ENCODE measurements at places on chromosomes 7 and 10.

DNA sequence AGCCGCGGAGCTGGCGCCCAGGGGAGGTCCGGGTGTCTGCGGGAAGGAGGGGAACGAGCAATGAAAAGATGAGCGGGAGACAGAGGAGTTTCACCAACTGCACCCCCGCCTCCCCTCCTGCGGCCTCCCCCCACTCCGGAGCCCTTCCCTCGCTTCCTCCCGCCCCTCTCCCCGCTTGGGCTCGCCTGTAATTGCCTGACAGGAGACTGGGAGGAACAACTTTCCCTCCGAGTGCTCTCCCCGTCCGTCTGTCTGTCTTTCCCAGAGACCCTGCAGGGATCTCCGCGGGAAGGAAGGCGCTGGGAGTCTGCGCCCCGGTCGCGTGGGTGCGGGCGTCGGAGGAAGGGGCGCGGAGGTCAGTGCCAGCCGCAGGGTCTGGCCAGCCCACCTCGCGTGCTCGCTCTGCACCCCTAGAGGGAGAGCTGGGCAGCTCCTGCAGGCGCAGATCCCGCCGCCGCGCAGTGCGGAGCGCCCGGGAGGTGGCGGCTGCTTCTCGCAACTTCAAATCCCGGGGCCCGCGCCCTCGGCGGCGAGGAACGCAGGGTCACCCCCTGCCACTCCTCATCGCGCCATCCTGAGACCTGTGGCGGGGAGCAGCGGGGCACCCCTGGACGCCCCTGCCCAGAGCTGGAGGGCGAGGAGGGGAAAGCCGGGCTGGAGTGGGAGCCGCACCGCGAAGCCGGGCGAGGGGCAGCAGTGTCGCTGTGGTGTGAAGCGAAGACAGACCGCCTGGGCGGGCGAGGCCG lies 511 bp upstream of the NRP1 start:
- peak; percentile 92 for DNase-seq

DNA sequence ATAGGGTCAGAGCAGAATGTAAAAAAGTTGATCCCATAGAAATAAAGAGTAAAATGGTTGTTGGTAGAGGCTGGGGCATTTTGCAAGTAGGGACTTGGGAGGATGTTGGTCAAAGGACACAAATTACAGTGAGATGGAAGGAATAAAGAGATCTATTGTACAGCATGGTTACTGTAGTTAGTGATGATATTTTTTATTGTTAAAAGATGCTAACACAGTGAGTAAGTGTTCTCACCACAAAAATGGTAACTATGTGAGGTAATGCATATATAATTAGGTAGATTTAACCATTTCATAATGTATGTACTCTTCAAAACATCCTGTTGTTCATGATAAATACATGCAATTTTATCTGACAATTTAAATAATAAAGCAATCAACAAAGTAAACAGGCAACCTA lies 280.7 kb upstream of the MAGI2 start:
- DNase-seq = no peak

GRCh38 chr10:95458871-95459270 lies 102.3 kb downstream of the SORBS1 start:
- DNase-seq = no peak

DNA sequence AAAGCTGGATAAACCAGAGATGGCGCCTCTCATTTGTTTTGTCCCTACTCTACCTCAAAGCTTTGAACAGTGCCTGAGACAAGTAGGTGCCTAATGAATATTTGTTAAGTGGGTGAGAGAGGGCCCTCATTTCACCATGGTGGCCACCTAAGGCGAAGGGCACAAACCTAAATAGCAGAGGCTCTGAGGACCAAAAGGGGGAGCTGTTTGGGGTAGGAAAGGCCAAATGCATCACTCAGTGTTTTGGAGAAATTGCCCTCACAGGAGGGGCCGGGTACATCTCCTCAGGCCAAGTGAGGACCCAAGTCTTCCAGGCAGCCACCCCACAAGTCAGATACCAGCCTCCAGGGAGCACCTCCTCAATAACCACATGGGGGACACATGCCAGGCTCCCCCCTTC lies 14.0 kb downstream of the IMPDH1 start:
- no peak for DNase-seq

DNA sequence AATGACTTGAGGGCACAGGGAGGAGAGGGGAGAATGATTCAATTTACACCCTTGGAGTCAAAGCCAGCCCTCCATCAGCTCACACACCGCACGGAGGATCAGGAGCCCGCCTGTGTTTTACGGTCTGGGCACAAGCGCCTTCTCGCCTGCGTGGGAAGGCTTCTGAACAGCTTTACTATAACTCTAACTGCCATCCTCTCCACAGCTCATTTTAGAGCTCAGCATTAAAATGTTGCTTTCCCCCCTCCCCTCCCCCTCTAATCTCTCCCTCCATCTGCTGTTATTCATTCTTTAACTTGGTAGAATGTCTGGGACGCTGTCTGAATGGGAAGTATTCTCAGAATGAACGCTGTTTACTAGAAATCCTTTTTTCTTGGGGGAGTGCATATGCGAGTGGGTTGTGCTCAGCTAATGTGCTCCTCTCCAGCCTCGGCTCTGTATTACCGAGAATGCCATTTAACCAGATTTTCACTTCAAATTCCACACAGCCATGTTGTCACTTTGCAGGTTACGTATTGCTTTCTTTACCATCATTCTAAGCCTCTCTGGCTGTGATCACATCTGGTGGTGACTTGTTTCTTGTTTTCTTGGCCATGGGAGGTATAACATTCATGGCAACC lies 140.1 kb downstream of the GFRA1 start:
- no peak for DNase-seq

DNA sequence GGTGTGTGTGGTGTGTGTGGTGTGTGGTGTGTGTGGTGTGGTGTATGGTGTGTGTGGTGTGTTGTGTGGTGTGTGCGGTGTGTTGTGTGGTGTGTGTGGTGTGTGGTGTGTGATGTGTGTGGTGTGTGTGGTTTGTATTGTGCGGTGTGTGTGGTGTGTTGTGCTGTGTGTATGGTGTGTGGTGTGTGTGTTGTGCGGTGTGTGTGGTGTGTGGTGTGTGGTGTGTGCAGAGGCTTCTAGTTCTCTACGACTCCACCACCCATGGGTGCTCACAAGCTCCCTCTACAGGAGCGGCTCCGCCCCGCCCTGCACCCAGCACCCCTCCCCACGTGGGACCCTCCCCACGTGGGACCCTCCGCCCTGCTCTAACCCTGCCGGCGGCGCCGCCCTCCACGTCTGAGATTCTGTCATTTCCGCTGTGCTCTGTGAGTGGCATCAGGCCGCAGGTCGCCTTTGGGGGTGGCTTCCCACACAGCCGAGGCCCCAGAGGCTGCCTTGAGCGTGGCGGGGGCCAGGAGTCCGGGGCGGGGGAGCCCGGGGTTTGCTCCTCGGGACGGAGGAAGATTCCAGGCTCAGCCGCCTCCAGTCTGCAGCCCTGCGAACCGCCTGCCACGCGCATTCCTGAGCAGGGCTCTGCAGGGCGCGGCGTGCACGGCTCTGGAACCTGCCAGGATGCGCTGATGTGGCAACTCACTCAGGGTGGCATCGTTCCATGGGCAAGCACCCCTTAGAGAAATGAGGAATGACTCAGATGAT lies 37.0 kb upstream of the DNAJB6 start:
- DNase-seq = no peak

GRCh38 chr10:89158446-89158845 lies 48.7 kb downstream of the CH25H start:
- peak; percentile 52 for DNase-seq

- DNase-seq = no peak
Observed at GRCh38 chr10:97854743-97855142, 5.1 kb downstream of the GOLGA7B start.

GRCh38 chr10:132957981-132958882 lies 15.9 kb upstream of the CFAP46 start:
- DNase-seq = no peak

GRCh38 chr10:45354261-45354660 lies 19.8 kb upstream of the ALOX5 start:
- DNase-seq = no peak

GRCh38 chr10:102642736-102643335 lies 1.4 kb upstream of the TRIM8 start:
- DNase-seq = peak; percentile 78

GRCh38 chr7:13282377-13282980 lies 595.0 kb downstream of the ARL4A start:
- DNase-seq = no peak

GRCh38 chr10:89355394-89355931 lies 22.4 kb upstream of the IFIT1B start:
- DNase-seq = no peak

DNA sequence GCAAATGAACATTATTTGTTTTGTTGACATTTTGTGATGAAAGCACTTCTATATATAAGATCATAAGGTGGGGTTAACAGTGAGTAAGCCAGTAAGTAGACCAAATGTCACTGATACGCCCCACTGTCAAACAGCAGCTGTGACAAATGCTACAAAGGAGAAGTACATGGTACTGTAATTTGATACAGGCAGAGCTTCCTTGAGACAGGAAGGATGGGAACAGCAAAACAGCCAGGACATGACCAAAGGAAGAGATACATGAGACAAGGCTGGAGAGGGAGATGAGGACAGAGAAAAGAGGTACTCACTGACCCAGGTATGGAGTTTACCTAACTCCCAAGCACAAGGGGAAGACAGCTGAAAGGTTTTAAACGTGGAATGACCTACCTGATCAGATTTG lies 127.0 kb downstream of the SRPK2 start:
- peak; percentile 29 for DNase-seq

- DNase-seq = no peak
Observed at GRCh38 chr7:98913612-98914011, 35.3 kb downstream of the TRRAP start.

DNA sequence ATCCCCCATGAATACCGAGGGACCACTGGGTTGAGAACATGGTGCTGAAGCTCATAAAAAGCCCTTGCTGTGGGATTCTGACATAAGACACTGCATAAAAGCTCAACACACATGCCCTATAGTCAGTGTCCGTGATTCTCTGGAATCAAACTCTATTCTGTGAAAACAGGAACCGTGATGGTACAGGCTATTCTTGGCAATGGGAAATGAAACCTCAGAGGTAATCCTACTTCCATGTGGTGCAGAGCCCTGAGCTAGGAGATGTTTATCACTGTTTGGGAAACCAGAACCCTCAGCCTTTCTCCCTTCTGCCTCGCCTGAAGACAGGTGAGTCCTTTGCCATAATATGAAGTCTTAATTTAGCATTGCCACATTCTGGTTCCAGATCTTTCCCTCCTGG lies 80.8 kb upstream of the PRSS1 start:
- peak; percentile 11 for DNase-seq

- DNase-seq = no peak
Observed at GRCh38 chr7:132124575-132124974, 451.7 kb downstream of the PLXNA4 start.

DNA sequence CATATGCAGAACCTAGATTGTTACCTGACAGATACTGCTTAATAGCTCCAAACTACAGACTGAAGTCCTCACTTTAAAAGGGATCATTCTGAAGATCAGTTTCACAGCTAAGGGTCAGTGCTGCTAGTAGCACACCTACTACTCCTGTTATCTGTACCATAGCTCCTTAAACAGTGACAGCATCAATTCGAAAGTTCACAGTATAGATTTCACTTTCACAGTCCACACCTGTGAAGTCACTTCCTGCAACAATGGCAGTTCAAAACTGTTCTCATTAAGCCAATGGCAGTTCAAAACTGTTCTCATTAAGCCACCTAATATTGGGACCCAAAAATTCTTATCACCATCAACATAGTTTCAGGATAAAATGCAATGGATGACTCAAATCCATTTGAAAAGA lies 10.7 kb upstream of the FHIP2A start:
- no peak for DNase-seq

DNA sequence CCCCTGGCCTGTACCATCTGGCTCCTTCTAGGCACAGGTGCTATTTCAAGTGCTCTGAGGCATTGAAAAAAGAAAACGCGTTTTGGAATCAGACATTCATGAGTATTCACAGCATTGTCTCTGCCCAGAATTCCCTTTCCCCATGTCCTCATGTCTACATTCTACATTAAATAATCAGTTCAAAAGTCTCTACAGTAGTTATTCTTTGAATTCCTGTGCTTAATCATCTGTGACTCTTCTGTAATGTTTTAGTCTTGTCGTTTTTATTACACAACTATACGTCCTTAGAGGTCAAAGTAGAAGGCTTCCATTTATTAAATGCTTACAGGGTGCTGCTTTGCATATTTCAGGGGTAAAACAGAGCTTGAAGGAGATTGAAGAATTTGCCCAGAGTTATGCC lies 95.7 kb downstream of the BICC1 start:
- DNase-seq = peak; percentile 14

GRCh38 chr10:63935705-63936104 lies 414.5 kb downstream of the REEP3 start:
- DNase-seq = no peak

- no peak for DNase-seq
Observed at GRCh38 chr10:73073627-73074026, 23.0 kb downstream of the P4HA1 start.

- DNase-seq = no peak
Observed at GRCh38 chr7:99559175-99559915, 903 bp downstream of the ZNF655 start.

DNA sequence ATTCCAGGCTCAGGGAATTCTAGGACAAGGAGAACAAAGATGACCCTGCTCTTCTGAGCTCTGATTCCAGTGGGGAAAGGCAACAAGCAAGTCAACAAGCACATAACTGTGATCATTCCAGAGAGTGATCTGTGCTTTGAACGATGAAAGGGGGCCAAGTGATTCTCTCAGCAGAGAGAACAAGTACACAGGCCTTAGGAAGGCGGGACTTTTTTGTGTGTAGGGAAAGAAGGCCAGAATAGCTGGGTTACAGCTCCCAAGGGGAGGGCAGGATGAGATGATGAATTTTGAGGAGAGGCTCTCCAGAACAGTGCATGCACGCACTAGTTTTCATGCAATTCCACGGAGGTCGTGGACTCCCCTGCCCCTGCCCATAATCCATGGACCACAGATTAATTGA lies 565.2 kb downstream of the SDK1 start:
- DNase-seq = no peak

- no peak for DNase-seq
Observed at GRCh38 chr7:26525398-26526264, 234.0 kb downstream of the SNX10 start.

All from muscle of back (tissue), 13 donors.